HEK293T (cell line): ENCODE measurements at places on chromosomes 4 and X.

- no peak for DNase-seq
Measured at GRCh38 chr4:24775750-24776149, 19.6 kb upstream of the SOD3 start.

GRCh38 chr4:22736912-22737311, 44.2 kb downstream of the GBA3 start:
- no peak for DNase-seq

GRCh38 chrX:526295-527224, 104.0 kb upstream of the SHOX start:
- DNase-seq: no peak

GRCh38 chrX:47091149-47091775, 13.0 kb downstream of the RGN start:
- DNase-seq: no peak

- no peak for DNase-seq
Measured at GRCh38 chr4:55947912-55948725, 626 bp upstream of the CEP135 start.

DNA sequence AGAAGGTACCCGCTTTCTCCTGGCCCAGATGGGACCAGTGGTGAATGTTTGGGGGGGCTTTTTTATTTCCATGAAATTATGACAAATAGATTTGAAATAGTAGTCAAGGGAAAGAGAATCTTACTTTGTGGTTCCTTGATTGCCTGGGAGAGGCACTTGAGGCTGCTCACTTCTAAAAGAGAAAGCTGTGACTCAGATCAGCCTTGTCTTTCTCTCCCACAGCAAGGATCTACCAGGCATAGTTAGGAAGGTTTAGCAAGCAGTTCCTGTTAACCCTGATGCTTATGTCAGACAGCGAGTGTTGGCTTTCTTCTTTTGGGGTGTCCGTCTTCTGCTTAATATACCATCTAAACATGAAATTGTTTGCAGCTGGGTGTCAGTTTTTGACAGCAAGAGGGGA, 114.5 kb downstream of the TSPAN7 start:
- no peak for DNase-seq

DNA sequence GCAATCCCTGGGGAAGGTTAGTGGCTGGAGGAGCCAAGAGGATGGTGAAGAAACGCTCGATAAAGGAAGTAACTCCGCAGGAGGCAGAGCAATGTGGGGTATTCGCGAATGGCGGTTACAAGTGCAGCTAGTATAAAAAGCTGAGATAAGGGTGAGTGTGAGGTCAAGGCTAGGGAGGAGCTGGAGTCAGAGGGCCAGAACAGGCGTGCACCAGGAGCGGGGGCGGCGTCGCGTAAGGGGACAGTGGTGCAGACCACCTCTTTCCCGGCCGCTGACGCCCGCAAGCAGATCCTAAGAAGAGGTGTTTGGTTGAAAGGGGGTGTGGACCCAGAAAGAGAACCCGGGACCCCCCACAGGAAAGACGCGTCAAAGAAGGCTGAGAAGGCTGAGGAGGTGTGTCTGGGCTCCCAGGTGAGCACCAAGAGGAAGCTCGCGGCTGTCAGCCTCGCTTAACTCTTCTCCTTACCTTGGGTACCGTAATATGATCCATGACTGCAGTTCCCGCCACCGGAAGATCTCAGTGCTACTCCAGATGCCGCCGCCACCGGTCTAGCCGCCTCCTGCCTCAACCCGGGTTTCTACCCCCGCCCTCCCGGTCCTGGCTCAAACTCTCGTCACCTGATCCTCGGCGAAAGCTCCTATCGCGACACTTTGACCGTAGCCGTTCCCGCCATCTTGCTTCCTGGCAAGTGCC, at the start of gene MTMR8:
Gene MTMR8 (minus strand): TSS at position 579 of the 694 bp plus-strand sequence. CDS start 89 bp downstream, at position 490.
- peak; percentile 86 for DNase-seq

GRCh38 chr4:98932539-98932938, 3.6 kb upstream of the EIF4E start:
- no peak for DNase-seq

- DNase-seq: no peak
Measured at GRCh38 chr4:64718091-64718490, 308.8 kb upstream of the TECRL start.

GRCh38 chrX:6004529-6004928, 224.1 kb downstream of the NLGN4X start:
- no peak for DNase-seq

DNA sequence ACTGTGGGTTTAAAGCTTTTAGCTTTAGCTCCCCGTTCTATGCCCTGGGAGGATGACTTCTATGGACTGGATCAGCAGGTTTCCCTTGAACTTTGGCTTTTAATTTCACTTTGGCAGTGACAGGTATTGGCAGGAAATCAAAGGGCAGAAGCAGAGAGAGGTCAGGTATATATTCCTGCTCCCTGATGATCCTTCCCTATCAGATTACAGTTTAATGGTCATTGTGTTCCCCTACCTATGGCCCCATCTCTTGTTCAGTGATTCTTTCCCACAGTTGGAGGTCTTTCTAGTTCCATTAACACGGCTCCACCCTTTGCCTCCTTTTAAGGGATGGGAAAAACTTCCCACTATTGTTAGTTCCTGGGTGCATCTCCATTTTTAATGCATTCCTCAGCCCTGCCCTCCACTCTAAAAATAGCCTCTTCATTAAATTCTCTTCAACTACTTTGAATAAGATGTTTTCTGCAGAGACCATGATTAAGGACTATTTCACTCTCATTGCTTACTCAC, 107.8 kb upstream of the TMEM47 start:
- DNase-seq: no peak

DNA sequence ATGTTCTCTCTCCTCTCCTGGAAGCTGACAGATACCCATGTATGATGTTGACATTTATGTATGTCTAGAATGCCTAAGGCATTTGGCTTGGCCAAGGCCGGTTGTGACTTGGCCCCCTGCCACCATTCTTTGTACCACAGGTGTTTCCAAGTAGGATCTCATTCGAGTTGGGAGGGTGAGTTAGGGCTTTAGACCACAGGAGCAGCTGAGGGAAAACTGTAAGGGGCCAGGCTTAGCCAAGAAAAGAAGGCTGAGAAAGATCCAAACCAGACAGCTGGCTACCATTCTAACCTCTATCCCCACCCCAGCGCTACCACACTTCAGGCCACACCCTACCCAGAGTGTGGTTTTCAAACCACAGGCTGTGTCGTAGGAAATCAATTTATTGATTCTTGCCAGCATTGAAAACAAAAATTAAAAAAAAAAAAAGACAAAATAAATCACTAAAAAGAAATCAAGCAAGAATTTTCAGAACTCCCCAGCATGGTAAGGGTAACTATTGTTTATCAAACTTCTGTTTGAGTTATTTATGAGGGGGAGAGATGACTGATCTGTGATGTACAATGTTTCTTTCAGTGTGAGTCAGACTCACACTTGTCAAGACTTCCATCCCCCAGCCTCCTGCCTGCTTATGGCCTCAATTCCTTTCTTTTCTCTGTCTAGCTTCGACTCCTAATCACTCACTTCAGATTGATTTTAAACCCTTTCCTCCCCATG, 9.9 kb downstream of the TMSB4X start:
- no peak for DNase-seq

DNA sequence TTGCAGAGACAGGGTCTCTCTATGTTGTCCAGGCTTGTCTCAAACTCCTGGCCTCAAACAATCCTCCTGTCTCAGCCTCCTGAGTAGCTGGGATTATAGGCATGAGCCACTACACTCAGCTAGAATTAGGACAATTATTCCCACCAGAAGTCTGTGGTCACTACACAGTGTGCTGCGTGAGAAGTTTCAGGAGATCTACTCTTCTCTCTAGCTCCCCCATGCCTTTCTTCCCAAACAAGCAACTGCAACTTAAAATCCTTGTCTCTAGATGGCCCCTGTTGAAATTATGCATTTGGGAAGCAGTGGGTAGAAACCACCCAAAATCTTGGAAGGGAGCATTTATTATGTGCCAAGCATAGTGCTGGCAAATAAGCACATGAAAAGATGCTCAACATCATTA, 21.1 kb upstream of the MAP7D3 start:
- peak; percentile 29 for DNase-seq

- no peak for DNase-seq
Measured at GRCh38 chr4:79673898-79674297, 265.9 kb upstream of the GK2 start.

DNA sequence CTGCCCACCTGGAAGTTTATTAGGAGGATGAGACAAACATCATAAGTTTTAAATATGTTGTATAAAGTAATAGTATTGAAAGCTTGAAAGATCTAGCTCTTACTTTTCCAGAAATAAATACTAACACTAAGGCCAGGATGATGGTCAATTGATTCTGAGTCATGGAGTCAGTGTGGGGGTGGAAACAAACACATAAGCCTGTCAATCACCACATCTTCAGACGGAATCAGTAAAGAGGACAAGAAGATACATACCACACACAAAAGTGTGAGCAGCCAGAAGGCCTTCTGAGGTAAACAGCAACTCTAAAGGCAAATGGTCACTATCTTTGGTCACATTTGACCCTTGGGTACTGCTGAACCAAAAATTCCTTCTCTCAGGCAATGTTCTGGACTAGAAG, 365.0 kb upstream of the RASGEF1B start:
- no peak for DNase-seq

DNA sequence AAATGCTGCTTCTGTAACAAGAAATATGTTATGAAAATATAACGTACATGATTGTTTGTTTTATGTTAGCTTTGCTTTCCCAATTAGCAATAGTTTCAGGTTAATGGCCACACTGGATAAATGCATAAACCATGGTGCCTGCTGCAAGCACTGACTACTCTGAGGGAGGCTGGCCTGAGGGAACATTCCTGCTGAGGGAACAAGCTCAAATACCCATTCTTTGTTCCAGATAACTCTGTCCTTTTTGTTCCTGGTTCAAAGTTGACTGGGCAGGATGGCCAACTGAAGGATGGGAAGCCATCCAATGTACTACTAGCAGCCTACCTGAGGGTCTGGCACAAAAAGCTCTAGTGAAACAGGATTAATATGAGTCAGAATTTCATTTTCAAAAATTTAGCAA, 37.5 kb downstream of the NUP62CL start:
- DNase-seq: no peak

DNA sequence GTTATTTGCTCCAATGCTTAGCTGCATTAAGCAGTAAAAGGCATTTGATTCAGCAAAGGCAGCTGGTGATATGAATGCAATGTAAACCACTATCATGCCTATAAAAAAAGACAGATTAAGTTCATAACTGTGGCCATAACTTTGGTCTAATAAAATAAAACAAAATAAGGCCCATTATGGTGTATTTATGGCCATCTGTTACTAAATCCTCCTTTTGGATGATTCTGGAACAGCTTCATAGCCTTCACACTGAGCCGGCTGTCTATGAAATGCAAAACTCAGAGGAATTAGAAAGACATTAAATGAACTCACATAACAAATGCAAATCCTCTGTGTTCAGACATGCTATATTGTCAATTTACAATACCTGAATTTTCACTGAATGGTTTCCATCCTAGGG, 223.7 kb upstream of the FAT4 start:
- DNase-seq: no peak

GRCh38 chr4:160928482-160928881, 1235.3 kb downstream of the FSTL5 start:
- no peak for DNase-seq

DNA sequence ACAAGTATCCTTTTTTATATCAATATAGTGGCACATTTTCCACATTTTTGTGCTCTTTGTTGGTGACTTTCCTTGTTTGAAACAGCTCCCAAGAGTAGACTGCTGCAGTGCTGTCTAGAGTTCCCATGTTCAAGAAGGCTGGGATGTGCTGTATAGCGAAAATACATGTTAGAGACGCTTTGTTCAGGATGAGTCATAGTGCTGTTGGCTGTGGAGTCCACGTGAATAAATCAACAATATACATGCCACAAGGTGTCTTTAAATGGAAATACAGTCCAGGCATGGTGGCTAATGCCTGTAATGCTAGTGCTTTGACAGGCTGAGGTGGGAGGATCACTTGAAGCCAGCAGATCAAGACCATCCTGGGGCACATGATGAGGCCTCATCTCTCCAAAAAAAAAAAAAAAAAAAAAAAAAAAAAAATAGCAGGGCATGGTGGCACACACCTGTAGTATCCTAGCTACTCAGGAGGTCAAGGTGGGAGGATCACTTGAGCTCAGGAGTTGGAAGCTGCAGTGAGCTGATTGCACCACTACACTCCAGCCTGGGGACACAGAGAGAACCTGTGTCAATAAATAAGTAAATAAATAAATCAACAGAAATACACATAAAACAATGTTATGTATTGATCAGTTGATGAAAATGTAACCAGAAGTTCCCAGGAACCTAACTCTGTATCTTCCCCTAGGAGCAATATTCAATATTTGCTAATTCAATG, 256.8 kb upstream of the STS start:
- DNase-seq: no peak

DNA sequence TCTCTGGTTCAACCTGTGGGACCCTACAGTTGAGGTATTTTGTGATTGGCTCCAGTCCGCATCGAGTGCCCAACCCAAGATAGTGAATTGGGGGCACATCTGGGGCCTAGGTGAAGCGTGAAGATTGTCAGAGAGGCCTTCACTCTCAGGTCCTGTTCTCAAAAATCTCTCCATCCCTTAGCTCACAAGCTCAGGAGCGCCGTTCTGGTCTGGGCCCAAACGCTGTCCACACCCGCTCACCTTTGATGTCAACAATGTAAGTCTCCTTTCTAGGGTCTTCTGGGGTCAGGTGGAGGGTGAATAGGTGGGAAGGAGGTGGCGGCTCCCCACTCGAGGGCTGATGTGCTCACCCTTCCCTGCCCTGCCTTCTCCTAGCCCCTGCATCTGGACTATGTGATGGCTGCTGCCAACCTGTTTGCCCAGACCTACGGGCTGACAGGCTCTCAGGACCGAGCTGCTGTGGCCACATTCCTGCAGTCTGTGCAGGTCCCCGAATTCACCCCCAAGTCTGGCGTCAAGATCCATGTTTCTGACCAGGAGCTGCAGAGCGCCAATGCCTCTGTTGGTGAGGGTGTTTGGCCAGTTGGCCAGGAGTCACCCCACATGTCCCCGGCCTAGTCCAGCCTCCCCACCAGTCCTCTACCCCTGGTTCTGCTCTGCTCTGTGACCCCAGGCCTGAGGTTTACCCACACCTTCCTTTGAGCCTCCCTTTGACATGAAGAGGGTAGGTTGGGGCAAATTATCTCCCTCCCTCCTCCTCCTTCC, 7.6 kb upstream of the CDK16 start:
- DNase-seq: no peak

DNA sequence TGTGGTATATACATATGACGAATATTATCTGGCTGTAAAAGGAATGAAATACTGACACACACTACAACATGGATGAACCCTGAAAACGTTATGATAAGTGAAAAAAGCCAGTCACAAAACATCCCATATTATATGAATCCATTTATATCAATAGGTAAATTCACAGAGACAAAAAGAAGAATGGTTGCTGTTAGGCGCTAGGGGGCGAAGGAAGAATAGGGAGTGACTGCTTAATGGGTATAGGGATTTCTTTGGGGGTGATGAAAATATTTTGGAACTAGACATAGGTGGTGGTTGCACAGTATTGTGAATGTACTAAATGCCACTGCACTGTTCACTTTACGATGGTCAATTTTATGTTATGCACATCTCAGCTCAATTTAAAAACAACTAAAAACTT, 96.4 kb upstream of the EGFL6 start:
- no peak for DNase-seq

DNA sequence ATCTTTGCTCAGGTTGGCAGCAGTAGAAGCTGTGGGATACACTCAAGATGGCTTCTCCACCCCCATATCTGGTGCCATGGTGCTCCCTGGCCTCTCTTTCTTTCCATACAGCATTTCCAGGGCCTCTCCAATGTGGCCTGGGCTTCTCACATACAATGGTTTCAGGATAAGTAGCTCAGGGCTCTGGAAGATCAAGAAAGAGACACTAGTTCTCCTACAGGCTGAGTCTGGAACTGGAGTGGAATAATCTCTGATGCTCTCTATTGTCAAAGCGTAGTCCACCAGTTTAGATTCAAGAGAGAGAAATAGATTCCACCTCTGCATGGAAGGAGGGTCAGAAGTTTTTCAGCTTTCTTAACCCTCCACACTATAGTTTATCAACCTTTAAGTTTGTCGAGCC, 138.2 kb upstream of the AADAT start:
- peak; percentile 10 for DNase-seq
